Fibroblast of skin of scalp (primary cell): ENCODE measurements at places on chromosomes 6 and 20.
A peak's percentile ranks its signal among the peaks of the same experiment; 100 is the strongest.

DNA sequence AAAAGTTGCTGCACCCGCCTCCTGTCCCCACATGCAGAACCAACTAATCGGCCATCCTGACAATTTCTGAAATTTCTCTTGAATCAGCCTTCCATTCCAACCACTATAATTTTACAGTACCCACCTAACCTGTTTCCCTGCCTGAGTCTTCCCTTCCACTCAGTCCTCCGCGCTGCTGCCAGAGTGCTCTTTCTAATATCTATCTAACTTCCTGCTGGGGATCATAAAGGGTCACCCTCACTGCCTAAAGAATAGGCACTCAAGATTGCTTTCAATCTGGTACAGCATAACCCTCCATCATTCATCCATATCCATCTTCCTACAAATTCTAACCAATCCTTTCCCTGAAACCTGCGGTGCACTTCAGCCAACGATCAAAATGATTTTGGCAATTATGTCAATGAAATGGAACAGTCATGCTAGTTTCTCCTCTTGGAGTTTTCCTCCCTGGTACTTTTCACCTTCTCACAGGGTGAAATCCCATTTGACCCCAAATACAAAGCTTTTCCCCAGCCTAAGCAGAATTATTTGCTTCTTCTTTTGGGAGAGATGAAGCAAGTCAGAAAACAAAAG, 117.5 kb upstream of the BEND6 start:
- DNase-seq: no peak

GRCh38 chr20:6079016-6079415, 25.2 kb upstream of the LRRN4 start:
- no peak for DNase-seq

DNA sequence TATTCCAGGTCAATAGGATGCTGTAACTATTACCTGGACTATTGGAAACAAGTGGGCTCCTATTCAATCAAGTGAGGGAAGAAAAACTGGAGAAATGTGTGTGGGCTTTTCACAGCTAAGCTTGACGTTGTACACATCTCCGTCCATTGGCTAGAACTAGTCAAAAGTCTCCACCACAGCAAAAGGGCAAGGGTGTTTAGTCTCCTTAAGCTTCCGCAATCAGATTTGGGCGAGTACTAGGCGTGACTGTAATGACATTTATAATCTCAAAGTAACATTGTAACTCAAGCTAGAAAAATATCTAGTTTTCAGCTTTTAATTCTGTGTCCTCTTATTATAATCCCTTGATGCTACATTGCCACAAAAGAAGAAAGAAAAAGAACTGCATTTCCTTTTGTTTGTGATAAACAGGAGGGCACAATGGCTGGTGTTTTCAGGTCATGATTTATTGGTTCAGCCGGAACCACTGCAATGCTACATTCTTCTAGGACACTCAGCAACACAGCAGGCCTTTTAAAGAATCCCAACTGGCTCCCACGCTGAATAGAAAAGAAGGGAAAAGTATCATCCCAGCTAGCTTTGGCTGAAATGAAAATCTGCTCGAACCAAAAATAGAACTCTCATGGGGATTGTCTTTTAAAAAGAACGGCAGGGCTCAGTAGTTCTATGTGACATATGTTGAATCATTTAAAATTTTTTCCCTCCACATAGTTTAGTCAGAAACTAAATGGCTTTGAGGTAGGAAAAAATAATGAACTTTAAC, 387.7 kb downstream of the BTBD3 start:
- DNase-seq: peak; percentile 8

- DNase-seq: no peak
Measured at GRCh38 chr20:55596431-55596830, 408.9 kb downstream of the CBLN4 start.

GRCh38 chr6:50890579-50890978, 71.9 kb downstream of the TFAP2B start:
- DNase-seq: no peak
